Liver (tissue), 10 donors: ENCODE measurements at places on chromosomes 3 and 15. TPM values are rescaled to one million over a fixed set of nuclear protein-coding genes. Genes with fewer than 3 reads are reported as not detected.

- peak overlapping the region; percentile 73 for H3K27ac ChIP-seq
- no peaks in the 10 kb centered on the region for H3K27me3 ChIP-seq
- DNase-seq, result no peak
- H3K4me3 ChIP-seq, result no peak overlapping the region
- H3K36me3 ChIP-seq, result peaks cover 12% of the 10 kb centered on the region
- peaks cover 48% of the 10 kb centered on the region for H3K4me1 ChIP-seq
These were observed 16.2 kb downstream of the CLDN1 start for GRCh38 chr3:190306026-190306425.

- H3K36me3 ChIP-seq, result no peaks in the 10 kb centered on the region
- no peak for DNase-seq
- H3K4me3 ChIP-seq, result no peak overlapping the region
- no peak overlapping the region for H3K27ac ChIP-seq
These were observed 132.3 kb upstream of the NEO1 start for GRCh38 chr15:72919936-72920465.

DNA sequence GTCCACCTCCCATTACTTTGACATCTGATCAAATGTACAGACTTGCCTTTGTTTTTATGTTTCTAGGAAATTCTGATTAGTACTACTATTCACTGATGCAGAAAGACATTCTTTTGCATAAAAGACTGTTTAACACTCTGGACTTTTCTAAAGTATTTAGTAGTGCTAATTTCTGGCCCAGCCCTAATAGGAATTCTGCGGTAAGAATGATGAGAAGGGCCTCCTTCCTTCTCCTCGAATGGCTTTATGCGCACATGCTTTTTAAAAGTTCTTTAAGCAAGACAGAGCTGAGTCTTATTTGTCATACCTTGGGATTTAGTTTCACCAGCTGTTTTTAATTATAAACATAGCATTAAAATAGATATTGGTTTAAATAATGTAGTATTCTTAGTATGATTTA is 192.3 kb upstream of the RBMS3 start:
- DNase-seq, result no peak
- no peak overlapping the region for H3K27ac ChIP-seq
- H3K27me3 ChIP-seq, result no peaks in the 10 kb centered on the region
- H3K4me1 ChIP-seq, result no peaks in the 10 kb centered on the region
- H3K4me3 ChIP-seq, result no peak overlapping the region

DNA sequence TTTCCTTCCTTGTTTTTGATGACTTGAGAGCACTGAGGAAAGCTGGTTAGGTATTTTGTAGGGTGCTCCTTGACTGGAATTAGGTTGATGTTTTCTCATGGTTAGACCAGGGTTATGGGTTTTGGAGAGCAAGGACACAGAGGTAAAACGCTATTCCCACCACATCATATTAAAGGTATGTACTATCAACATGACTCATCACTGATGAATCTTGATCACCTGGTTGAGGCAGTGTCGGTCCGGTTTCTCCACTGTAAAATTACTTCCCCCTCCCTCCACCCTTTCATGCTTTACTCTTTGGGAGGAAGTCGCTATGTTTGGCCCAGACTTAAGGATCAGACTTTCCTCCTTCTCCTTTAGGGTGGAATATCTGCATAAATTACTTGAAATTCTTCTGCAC is 201.6 kb downstream of the EDEM1 start:
- no peaks in the 10 kb centered on the region for H3K36me3 ChIP-seq
- no peak overlapping the region for H3K4me3 ChIP-seq
- H3K27me3 ChIP-seq, result no peaks in the 10 kb centered on the region
- H3K27ac ChIP-seq, result no peak overlapping the region

DNA sequence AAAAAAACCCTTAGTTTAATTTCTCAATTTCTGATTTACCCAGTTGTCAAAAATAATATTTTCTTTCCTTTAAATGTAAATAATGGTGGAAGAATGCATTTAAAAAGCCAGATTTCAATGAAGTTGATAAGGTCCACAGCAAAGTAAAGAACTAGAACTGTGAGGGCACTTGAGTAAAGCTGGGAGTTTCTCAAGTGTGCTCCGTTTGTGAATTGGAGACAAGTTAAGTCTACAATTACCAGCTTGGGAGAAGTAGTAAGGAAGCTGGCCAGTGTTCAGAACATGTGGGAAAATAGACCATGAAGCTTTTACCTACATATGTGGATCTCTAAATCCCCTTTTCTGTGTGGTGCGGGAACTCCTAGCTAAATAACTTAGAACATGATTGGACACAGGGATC is 239.4 kb downstream of the OXSM start:
- no peak overlapping the region for H3K27ac ChIP-seq
- no peaks in the 10 kb centered on the region for H3K27me3 ChIP-seq
- H3K4me3 ChIP-seq, result no peak overlapping the region
- DNase-seq, result no peak

DNA sequence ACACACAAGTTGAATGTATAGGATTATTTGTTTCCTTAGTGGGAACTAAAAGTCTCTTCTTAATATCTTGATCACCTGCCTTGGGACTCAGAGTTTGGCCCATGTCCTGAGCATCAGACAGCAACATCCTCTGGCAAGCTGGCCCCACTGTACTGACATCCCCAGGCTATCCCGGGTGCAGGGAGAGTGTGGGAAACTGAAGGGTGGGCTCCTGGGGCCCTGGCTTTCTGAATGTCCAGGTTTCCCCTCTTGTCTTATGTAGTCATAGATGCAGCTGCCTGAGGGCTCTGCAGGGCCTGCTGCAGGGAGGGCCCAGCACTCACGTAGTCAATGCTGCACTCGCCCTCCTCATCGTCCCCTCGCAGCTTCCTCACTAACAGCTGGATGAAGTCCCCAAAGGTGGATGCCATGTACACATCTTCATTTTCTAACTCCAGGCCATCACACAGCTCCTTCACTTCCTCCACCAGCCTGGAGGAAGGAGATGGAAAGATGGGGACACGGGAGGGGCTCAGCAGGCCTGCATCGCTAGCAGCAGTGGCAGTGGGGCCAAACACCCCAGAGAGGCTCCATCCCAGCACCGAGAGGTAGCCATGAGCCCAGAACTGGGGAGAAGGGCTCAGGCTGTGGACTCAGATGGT is 42.8 kb downstream of the ALDH1L1 start:
- peaks cover 63% of the 10 kb centered on the region for H3K36me3 ChIP-seq
- H3K4me1 ChIP-seq, result no peaks in the 10 kb centered on the region

- H3K27ac ChIP-seq, result no peak overlapping the region
- no peaks in the 10 kb centered on the region for H3K4me1 ChIP-seq
- no peak overlapping the region for H3K4me3 ChIP-seq
- DNase-seq, result no peak
These were observed 261.3 kb upstream of the NECTIN3 start for GRCh38 chr3:110810356-110810755.

DNA sequence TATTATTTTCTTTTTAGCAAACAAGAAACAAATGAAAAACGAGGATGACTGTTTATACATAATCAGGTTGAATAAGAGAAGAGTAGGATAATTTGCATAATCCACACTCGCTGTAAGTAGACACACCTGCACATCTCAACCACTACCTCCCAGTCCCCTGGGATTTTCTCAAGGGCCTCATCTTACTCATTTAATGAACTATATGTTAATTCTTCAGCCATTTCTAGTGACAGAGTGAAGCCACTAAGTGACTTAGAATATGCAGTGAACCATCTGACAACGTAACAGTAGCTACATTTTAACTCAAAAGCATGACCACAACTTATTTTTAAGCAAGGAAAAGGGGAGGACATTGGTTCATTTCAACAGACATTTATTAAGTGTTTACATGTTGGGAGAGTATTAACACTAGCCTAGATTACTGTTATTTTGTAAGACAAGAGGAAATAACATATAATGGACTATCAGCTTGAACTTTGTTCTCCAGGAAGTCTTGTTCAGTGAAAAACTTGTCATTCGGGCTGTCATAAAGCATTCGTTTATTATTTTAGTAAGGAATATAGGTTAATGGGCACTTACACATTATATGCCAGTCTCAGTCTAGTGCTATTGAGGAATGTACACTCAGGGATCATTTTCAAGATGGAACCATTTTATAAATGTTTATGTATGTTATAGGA is 173.0 kb upstream of the ROBO2 start:
- no peaks in the 10 kb centered on the region for H3K36me3 ChIP-seq
- H3K27me3 ChIP-seq, result no peaks in the 10 kb centered on the region
- no peak overlapping the region for H3K27ac ChIP-seq
- DNase-seq, result no peak

- no peak overlapping the region for H3K4me3 ChIP-seq
- no peak for DNase-seq
- H3K4me1 ChIP-seq, result peaks cover 6% of the 10 kb centered on the region
- no peak overlapping the region for H3K27ac ChIP-seq
- no peaks in the 10 kb centered on the region for H3K36me3 ChIP-seq
- H3K27me3 ChIP-seq, result no peaks in the 10 kb centered on the region
These were observed 382.5 kb upstream of the TPRG1 start for GRCh38 chr3:188789251-188789650.

- peaks cover 2% of the 10 kb centered on the region for H3K36me3 ChIP-seq
- no peak overlapping the region for H3K4me3 ChIP-seq
- H3K27ac ChIP-seq, result no peak overlapping the region
- no peaks in the 10 kb centered on the region for H3K4me1 ChIP-seq
- no peak for DNase-seq
These were observed 130.3 kb downstream of the THSD4 start for GRCh38 chr15:71245588-71245987.

- DNase-seq, result no peak
- H3K27me3 ChIP-seq, result no peaks in the 10 kb centered on the region
- H3K36me3 ChIP-seq, result peaks cover 51% of the 10 kb centered on the region
- no peak overlapping the region for H3K27ac ChIP-seq
These were observed 34.3 kb downstream of the U2SURP start for GRCh38 chr3:143035466-143036211.

DNA sequence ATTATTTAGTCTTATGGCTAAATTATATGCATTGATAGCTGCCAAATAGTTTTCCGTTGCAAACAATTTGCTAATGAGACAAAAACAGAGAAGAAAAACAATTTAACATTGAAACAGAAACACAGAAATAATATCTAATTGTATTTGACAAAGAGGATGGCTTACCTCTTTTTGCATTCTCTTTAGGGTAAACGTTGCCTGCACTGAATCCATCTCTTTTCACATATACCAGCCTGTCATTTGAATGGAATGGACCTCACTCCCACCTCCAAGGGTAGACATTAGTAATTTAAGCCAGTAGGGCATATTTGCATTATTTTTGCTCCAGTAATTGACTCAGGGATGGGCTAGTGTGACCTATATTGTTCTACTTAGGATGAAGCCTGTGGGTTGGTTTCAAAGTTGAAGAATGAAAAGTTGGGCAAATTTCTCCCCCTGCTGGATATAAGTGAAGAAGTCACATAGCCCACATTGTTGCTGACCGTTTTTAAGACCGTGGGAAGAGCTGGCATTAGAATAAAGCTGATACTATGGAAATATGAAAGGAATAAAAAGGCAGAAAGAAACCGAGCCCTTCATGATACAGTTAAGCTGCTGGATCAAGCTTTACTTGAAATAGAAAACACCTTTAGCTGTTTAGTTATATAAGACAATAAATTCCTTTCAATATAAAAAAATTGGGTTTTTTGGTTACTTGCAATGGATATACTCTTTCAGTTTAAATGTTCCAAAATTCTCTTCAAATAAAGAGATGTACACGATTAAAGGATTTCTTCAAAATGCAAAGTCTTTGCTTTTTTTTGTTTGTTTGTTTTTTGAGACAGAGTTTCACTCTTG is 26.9 kb downstream of the PIERCE2 start:
- no peak for DNase-seq
- no peaks in the 10 kb centered on the region for H3K36me3 ChIP-seq
- H3K27ac ChIP-seq, result no peak overlapping the region
- no peak overlapping the region for H3K4me3 ChIP-seq
- no peaks in the 10 kb centered on the region for H3K4me1 ChIP-seq

DNA sequence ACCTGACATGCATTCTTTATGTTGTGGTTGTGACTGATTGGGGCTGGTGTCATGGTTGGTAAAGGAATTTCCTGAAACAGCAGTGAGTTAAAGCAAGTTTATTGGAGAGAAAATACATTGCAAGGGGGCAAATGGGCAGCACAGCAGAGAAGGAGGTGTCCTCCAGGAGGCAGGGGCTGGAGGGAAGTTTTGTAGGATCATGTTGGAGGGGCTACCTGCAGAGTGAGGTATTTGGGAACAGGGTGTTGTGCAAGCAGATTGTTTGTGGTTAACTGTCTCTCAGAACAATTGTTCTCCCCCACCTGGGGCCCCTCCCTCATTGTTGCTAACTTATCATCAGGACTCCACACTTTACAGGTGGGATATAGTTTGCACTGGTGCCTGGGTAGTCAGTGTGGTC is 196.0 kb downstream of the NSUN3 start:
- no peak for DNase-seq
- H3K36me3 ChIP-seq, result no peaks in the 10 kb centered on the region
- no peaks in the 10 kb centered on the region for H3K4me1 ChIP-seq

Gene IL20RB
- total RNA-seq, result 1.3 TPM

Gene SCAPER
- total RNA-seq, result 6.0 TPM

Gene CFAP91
- total RNA-seq, result 1.3 TPM

Gene FAM43A
- total RNA-seq, result 3.7 TPM
